PC-3 (cell line): ENCODE measurements at places on chromosomes 12 and 14. TPM values are rescaled to one million over a fixed set of nuclear protein-coding genes. Genes with fewer than 3 reads are reported as not detected.

GRCh38 chr12:115870021-115870420, 407.5 kb downstream of the MED13L start:
- H3K4me1 ChIP-seq = peaks cover 36% of the 10 kb centered on the region
- no peak for DNase-seq
- peaks cover 8% of the 10 kb centered on the region for H3K27me3 ChIP-seq
- H3K36me3 ChIP-seq = no peaks in the 10 kb centered on the region

GRCh38 chr12:127334912-127335644, 931.9 kb upstream of the TMEM132C start:
- DNase-seq = no peak
- no peaks in the 10 kb centered on the region for H3K27me3 ChIP-seq
- no peak overlapping the region for H3K4me3 ChIP-seq
- H3K4me1 ChIP-seq = no peaks in the 10 kb centered on the region
- no peak overlapping the region for H3K27ac ChIP-seq
- no peaks in the 10 kb centered on the region for H3K36me3 ChIP-seq

SRRM4 gene
- total RNA-seq = under 0.01 TPM in 1 of 2 replicates, not detected in the other

GRCh38 chr14:54610051-54610977, 43.4 kb downstream of the SAMD4A start:
- DNase-seq = no peak
- no peak overlapping the region for H3K27ac ChIP-seq
- no peaks in the 10 kb centered on the region; the same call in 1 of the 2 replicates for H3K36me3 ChIP-seq
- H3K4me3 ChIP-seq = no peak overlapping the region
- no peaks in the 10 kb centered on the region for H3K27me3 ChIP-seq
